SK-N-DZ (cell line): ENCODE measurements at places on chromosomes 3 and 15.

- no peak for DNase-seq
Measured at GRCh38 chr15:95875121-95875643, 455.3 kb upstream of the NR2F2 start.

GRCh38 chr3:188978421-188979171 is 193.2 kb upstream of the TPRG1 start:
- DNase-seq: no peak

DNA sequence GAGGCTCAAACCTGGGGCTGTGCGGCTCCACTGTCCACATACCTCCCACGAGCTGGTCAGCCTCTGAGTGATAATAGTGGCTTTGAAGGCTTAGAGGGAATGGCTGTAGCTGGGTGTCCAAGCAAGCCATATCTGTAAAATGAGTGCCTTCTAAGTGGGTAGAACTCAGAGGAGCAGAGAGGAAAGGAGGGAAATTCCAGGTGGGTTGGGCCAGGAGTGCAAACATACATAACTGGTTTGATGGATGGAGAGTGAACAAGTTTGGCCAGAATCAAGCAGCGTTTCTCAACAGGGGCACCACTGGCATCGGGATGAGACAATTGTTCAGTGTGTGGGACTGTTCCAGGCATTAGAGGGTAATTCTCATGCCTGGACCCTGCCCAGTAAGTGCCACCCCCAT is 91.1 kb downstream of the ASB7 start:
- DNase-seq: no peak

GRCh38 chr3:61518590-61518989 is 42.8 kb upstream of the PTPRG start:
- DNase-seq: no peak

GRCh38 chr15:36996121-36996520 is 104.2 kb downstream of the MEIS2 start:
- DNase-seq: no peak

GRCh38 chr3:30082652-30083051 is 523.7 kb upstream of the TGFBR2 start:
- no peak for DNase-seq

- DNase-seq: no peak
Measured at GRCh38 chr3:39718674-39719595, 90.5 kb upstream of the MYRIP start.

DNA sequence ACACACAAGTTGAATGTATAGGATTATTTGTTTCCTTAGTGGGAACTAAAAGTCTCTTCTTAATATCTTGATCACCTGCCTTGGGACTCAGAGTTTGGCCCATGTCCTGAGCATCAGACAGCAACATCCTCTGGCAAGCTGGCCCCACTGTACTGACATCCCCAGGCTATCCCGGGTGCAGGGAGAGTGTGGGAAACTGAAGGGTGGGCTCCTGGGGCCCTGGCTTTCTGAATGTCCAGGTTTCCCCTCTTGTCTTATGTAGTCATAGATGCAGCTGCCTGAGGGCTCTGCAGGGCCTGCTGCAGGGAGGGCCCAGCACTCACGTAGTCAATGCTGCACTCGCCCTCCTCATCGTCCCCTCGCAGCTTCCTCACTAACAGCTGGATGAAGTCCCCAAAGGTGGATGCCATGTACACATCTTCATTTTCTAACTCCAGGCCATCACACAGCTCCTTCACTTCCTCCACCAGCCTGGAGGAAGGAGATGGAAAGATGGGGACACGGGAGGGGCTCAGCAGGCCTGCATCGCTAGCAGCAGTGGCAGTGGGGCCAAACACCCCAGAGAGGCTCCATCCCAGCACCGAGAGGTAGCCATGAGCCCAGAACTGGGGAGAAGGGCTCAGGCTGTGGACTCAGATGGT is 42.8 kb downstream of the ALDH1L1 start:
- DNase-seq: no peak

DNA sequence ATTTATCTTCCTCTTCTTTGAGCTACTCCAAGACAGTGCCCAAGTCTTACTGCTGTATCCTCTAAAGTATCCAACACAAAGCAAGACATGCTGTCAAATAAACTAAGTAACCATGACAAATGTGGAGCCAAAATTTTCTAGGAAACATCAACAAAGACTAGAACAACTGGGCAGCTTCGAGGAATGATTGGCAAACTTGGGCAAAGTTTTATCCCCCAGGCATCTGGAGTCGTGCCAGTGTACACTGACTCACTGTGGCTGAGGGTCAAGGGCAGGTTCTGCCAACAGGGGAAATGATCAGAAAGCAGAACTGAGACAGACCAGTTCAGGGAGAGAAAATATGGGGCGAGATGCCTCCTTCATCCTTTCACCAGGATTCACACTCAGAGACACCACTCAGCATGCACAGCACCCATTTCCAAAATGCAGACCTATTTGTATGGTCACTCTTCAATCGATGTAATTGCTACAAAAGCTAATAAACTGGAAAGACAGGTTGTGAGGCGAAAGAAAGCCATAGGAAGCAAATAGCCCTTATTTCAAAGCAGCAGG is 65.8 kb downstream of the MB21D2 start:
- DNase-seq: no peak

GRCh38 chr15:31457161-31457560 is 130.5 kb downstream of the KLF13 start:
- no peak for DNase-seq

- DNase-seq: no peak
Measured at GRCh38 chr3:20288050-20288449, 102.0 kb upstream of the SGO1 start.
